ENCODE measurements at places on chromosomes 2 and 18. TPM values are rescaled to one million over a fixed set of nuclear protein-coding genes. Genes with fewer than 3 reads are reported as not detected.

DNA sequence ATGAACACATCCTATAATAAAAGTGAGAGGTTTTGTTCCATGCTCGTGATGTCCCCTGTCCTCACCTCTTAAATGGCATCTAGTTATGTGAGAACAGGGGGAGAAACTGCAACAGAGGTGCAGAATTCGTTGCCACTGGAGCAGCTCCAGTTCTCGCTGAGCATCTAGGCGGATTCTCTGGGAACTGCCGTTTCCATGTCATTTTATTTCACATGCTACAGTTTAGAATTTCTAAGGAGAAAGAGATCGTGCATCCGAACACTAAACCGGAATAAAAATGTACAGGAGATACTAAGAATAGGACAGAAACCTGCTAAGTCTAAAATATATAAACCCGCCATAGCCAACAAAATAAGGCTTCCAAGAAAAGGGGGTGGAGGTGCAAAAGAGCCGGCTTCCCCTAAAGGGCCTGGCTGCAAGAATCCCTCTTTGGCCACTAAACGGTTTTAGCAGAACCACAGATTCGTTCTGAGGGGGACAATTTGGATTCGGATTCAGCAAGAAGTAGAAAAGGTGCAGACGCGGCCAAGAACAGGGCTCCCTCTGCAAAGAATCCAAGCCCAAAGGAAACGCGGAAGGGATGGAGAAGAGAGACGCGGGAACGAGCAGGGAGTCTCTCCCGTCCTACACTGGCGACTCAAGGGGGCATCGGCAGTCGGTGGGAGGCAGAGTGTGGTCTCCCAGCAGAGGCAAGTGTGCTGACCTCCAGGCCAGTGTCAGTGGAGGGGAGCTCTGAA is 1.3 kb downstream of the TMEM163 start:
- peaks cover 26% of the 10 kb centered on the region for H3K27me3 ChIP-seq
- DNase-seq, result no peak
- H3K36me3 ChIP-seq, result no peaks in the 10 kb centered on the region
- H3K4me3 ChIP-seq, result no peak overlapping the region
- peaks cover 19% of the 10 kb centered on the region for H3K4me1 ChIP-seq

DNA sequence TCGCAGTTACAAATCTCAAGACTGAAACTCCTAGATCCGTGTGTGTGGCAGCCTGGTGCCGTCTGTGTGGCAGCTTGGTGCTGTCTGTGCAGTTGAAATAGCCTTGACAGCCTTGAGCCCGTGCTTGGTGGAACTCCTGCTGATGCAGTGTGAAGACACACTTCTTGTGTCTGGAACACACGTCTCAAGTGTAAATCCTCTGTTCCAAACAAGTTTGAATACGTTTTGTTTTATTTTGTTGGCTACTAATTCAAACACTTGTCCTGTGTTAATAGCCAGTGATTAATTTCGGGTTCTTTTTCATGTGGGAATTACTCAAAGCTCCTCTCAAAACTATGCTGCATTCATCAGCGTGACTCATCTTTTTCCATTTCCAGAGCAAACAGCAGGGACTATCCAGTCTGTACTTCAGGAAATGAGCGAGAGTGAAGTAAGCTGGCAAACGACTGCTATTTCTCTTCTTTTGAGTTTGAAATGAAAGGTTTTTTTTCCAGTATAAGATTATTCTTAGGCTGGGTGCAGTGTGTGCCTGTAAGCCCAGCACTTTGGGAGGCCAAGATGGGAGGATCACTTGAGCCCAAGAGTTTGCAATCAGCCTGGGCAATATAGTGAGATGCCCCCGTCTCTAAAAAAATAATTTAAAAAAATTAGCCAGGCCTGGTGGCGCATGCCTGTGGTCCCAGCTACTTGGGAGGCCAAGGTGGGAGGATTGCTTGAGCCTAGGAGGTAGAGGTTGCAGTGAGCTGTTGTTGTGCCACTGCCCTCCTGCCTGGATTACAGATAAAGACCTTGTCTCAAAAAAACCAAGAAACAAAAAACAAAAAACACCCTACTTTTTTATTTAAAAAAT is 152.9 kb downstream of the SPP2 start:
- H3K36me3 ChIP-seq, result no peaks in the 10 kb centered on the region
- no peaks in the 10 kb centered on the region for H3K4me1 ChIP-seq
- no peak overlapping the region for H3K4me3 ChIP-seq
- no peak for DNase-seq
- no peak overlapping the region for H3K27ac ChIP-seq
- H3K27me3 ChIP-seq, result no peaks in the 10 kb centered on the region

GRCh38 chr2:156883804-156884203 is 373.7 kb upstream of the GALNT5 start:
- no peak overlapping the region for H3K27ac ChIP-seq
- H3K36me3 ChIP-seq, result no peaks in the 10 kb centered on the region
- no peaks in the 10 kb centered on the region for H3K4me1 ChIP-seq
- no peaks in the 10 kb centered on the region for H3K27me3 ChIP-seq
- no peak overlapping the region for H3K4me3 ChIP-seq

DNA sequence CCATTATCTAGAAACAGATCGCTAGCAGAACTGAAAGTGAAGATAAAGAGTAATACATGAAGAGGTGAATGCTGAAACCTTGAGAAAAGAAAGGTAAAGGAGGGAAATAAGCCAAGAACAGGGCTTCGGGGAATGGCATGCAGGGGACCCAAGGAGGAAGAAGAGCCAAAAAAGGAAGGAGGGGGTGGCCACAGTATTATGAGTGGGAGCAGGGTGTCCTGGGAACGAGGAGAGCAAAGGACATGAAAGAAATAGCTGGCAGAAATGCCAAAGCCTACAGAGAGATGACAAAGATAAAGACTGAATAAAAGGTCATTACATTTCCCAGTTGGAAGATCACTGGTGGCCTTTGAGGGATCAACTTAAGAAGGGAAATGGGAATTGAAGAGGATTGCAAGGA is 82.9 kb downstream of the ACTR3 start:
- peaks cover 6% of the 10 kb centered on the region for H3K36me3 ChIP-seq
- H3K4me1 ChIP-seq, result no peaks in the 10 kb centered on the region
- H3K27me3 ChIP-seq, result no peaks in the 10 kb centered on the region
- H3K27ac ChIP-seq, result no peak overlapping the region
- no peak for DNase-seq

GRCh38 chr2:123101434-123101833 is 923.7 kb upstream of the CNTNAP5 start:
- H3K27me3 ChIP-seq, result no peaks in the 10 kb centered on the region
- H3K36me3 ChIP-seq, result no peaks in the 10 kb centered on the region
- no peak overlapping the region for H3K4me3 ChIP-seq
- H3K4me1 ChIP-seq, result no peaks in the 10 kb centered on the region

DNA sequence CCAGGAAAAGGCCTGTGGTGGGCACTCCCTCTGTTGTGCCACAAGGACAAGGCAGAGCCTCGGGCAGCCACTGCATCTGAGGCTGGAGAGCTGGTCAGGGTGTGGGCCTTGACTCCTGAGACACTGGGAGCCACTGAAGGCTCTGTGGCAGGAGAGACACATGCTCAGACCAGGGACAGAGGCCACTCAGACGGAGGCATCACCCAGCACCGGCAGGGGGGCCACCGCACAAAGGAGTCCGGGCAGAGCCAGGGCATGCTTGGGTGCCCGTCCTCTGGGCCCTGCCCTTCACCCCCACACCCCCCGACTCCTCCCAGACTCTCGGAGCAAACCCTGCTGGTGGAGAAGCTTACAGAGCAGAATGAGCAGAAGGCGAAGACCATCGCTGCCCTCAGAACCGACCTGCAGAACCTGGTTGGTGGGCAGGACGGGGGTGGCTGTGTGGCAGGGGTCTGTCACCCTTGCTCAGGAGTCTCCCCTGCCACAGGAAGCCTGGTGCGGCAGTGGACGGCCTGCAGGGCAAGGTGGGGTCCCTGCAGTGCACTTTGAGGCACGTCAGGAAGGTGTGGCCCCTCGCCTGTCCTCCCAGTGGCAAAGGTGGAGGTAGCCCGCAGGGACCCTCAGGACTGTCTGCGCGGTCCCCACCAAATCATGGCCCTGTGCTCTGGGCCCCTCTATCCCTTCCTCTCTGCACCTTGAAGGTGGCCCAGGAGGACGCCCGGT is 26.0 kb downstream of the CROCC2 start:
- no peaks in the 10 kb centered on the region for H3K4me1 ChIP-seq
- no peak overlapping the region for H3K27ac ChIP-seq
- no peaks in the 10 kb centered on the region for H3K36me3 ChIP-seq
- no peaks in the 10 kb centered on the region for H3K27me3 ChIP-seq
- DNase-seq, result peak; percentile 54

- H3K4me1 ChIP-seq, result no peaks in the 10 kb centered on the region
- no peak overlapping the region for H3K27ac ChIP-seq
- no peak for DNase-seq
Measured at GRCh38 chr2:11919953-11920352, 173.5 kb downstream of the LPIN1 start.

GRCh38 chr2:231189171-231189530 is 9.3 kb upstream of the ARMC9 start:
- no peaks in the 10 kb centered on the region for H3K27me3 ChIP-seq
- H3K4me1 ChIP-seq, result no peaks in the 10 kb centered on the region
- peak overlapping the region; percentile 86 for H3K27ac ChIP-seq
- no peak overlapping the region for H3K4me3 ChIP-seq

- no peaks in the 10 kb centered on the region for H3K4me1 ChIP-seq
- no peak for DNase-seq
- no peak overlapping the region for H3K27ac ChIP-seq
- H3K27me3 ChIP-seq, result no peaks in the 10 kb centered on the region
- no peak overlapping the region for H3K4me3 ChIP-seq
Measured at GRCh38 chr2:28678944-28679343, 72.7 kb upstream of the PPP1CB start.

DNA sequence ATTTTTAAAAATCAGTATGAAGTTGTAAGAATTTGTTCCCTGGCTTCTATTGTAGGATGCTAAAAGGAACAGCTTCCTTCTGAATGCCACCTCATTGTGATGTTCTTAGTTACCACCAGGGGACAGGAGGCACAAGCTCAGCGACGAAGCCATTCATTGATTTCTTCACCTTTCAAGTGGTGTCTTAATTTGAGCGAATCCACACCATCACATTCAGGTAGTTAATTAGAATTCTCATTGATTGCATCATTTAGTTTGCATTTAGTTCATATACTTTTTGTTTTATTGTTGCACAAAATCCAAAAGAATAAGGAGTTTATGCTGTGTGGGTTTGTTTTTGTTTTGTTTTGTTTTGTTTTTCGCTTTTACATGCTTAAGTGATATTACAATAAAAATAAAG is 23.1 kb downstream of the CYP27C1 start:
- no peak overlapping the region for H3K4me3 ChIP-seq
- peaks cover 9% of the 10 kb centered on the region for H3K4me1 ChIP-seq
- no peak overlapping the region for H3K27ac ChIP-seq
- H3K27me3 ChIP-seq, result no peaks in the 10 kb centered on the region
- no peak for DNase-seq
- H3K36me3 ChIP-seq, result no peaks in the 10 kb centered on the region

DNA sequence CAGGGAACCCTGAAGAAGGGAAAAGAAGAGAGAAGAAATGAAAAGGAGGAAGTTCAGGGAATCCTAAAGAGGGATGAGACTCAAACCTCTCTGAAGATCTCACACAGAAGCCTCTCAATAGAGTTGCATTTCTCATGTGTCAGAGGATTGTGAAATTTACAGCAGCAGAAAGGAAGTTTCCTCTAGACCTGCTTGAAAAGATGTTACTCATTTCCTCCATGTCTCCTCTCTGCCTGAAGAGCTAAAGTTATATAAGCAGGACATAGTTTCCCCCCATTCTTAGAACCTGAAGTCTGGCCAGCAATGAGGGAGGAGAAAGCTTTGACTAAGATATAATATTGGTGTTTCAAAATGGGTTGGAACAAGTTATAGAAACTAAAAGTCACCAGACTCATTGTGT is 1155.6 kb downstream of the LRP1B start:
- H3K27me3 ChIP-seq, result no peaks in the 10 kb centered on the region
- no peaks in the 10 kb centered on the region for H3K36me3 ChIP-seq
- no peaks in the 10 kb centered on the region for H3K4me1 ChIP-seq
- DNase-seq, result no peak
- H3K27ac ChIP-seq, result no peak overlapping the region

- H3K4me3 ChIP-seq, result no peak overlapping the region
- no peaks in the 10 kb centered on the region for H3K36me3 ChIP-seq
- DNase-seq, result no peak
- H3K27me3 ChIP-seq, result no peaks in the 10 kb centered on the region
- no peak overlapping the region for H3K27ac ChIP-seq
Measured at GRCh38 chr2:54858021-54858681, 134.7 kb downstream of the EML6 start.

GRCh38 chr2:43238813-43239212 is 12.4 kb upstream of the ZFP36L2 start:
- no peak overlapping the region for H3K27ac ChIP-seq
- no peak for DNase-seq
- H3K4me3 ChIP-seq, result no peak overlapping the region
- no peaks in the 10 kb centered on the region for H3K27me3 ChIP-seq
- no peaks in the 10 kb centered on the region for H3K4me1 ChIP-seq

DNA sequence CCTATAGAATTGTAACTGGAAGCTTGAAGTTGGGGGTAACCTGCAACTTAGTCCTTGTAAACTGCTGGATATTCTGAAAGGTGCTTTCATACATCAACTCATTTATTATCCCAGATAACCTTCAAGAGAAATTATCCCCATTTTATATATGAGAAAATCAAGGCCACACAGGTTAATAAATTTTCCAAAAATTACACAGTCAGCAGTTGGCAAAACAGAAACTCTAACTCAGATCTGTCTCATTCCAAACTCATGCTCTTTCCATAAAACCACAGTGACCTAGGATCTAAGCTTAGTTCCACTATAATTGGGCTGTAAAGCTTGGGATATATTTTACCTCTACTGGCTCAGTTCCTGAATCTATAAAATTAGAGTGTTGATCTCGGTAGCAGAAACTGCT is 167.6 kb upstream of the DDX18 start:
- no peak overlapping the region for H3K4me3 ChIP-seq
- H3K27ac ChIP-seq, result no peak overlapping the region
- H3K27me3 ChIP-seq, result no peaks in the 10 kb centered on the region
- DNase-seq, result no peak

GRCh38 chr2:202510911-202511310 is 123.9 kb upstream of the FAM117B start:
- H3K4me1 ChIP-seq, result no peaks in the 10 kb centered on the region
- no peak for DNase-seq
- no peak overlapping the region for H3K4me3 ChIP-seq
- no peaks in the 10 kb centered on the region for H3K36me3 ChIP-seq
- H3K27me3 ChIP-seq, result no peaks in the 10 kb centered on the region

Gene TMEM127
- polyA plus RNA-seq, result 40.1 TPM

Gene HES6
- polyA plus RNA-seq, result 40.7 TPM

Gene CXCR1
- 0.46 TPM for polyA plus RNA-seq

Gene TCF23
- not detected for polyA plus RNA-seq

Gene NRP2
- polyA plus RNA-seq, result 13.6 TPM
